ENCODE measurements at places on chromosomes 6 and 20. TPM values are rescaled to one million over a fixed set of nuclear protein-coding genes. Genes with fewer than 3 reads are reported as not detected.

C20orf141 gene
- not detected for total RNA-seq

TNXB gene
- 3.5 TPM for total RNA-seq

SOX18 gene
- total RNA-seq: not detected

STK38 gene
- 27.0 TPM for total RNA-seq

SMIM29 gene
- total RNA-seq: 15.8 TPM

DNA sequence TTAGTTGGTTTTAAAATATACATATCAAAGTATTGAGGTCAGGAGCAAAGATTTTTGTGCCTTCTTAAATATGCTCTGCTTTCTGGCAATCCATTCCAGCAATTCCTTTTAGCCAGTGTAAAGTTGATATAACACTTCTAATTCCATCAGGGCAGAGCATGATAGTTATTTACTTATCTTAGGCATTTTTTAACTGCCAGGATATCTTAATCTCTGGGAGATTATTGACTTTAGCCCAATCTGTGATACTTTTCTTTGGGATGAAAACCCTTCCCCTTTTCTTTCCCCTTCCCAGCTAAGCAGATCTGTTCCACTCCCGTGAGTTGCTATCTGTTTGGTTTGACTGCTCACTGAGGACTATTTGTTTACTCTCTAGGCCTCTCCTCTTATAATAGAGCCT lies 168.7 kb upstream of the RSPO3 start:
- H3K4me3 ChIP-seq: no peak overlapping the region
- H3K27me3 ChIP-seq: no peaks in the 10 kb centered on the region
- DNase-seq: no peak
- H3K36me3 ChIP-seq: no peaks in the 10 kb centered on the region

GRCh38 chr20:55172310-55173002 lies 697.1 kb downstream of the DOK5 start:
- no peak overlapping the region for H3K27ac ChIP-seq
- no peaks in the 10 kb centered on the region for H3K36me3 ChIP-seq
- H3K4me3 ChIP-seq: no peak overlapping the region
- no peak for DNase-seq
- no peaks in the 10 kb centered on the region for H3K27me3 ChIP-seq
- H3K4me1 ChIP-seq: no peaks in the 10 kb centered on the region

DNA sequence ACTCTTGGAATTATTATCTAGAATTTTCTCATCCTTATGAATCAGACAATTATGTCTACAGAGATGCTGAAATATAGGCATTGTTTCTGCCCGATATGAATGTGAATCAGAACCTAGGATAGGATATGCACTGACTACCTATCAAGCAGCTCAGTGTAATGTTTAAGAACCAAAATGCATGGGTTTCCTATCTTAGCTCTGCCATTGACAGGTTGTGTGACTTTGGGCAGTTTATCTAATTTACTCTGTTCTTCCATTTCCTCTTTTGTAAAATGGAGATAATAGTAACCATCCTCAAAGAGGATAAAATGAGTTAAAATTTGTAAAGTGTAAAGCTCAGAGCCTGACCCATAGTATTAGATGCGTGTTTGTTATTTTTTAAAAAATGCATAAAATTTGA lies 10.2 kb upstream of the AIG1 start:
- H3K4me1 ChIP-seq: peaks cover 3% of the 10 kb centered on the region
- DNase-seq: no peak
- H3K27ac ChIP-seq: no peak overlapping the region

DNA sequence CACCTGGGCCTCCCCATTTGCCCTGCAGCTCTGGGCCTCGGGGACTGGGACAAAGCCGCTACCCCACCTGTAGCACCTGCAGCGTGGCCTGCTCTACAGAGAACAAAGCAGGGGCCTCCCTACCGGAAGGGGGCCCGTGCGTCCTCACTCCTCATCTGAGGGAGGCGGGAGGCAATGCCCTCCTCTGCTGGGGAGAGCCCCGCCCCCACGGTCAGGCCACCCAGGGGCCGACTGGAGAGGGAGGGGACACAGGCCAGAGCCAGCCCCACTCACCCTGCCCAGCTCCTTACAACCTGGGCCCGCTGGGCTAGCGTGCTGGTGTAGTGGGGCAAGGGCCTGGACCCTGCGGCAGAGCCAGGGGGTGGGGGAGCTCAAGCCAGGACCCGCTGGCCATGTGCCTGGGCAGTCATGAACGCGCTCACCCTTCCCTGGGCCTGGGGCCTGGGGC lies 8.0 kb downstream of the LAMA5 start:
- H3K4me3 ChIP-seq: no peak overlapping the region
- peaks cover 2% of the 10 kb centered on the region for H3K27me3 ChIP-seq
- H3K27ac ChIP-seq: no peak overlapping the region
- no peaks in the 10 kb centered on the region for H3K4me1 ChIP-seq
- DNase-seq: no peak

GRCh38 chr6:15320693-15321092 lies 74.8 kb downstream of the JARID2 start:
- peaks cover 45% of the 10 kb centered on the region for H3K36me3 ChIP-seq
- peak overlapping the region; percentile 75 for H3K27ac ChIP-seq
- no peak for DNase-seq
- H3K4me3 ChIP-seq: peak overlapping the region; percentile 43
- H3K4me1 ChIP-seq: peaks cover 95% of the 10 kb centered on the region
- H3K27me3 ChIP-seq: no peaks in the 10 kb centered on the region

- no peaks in the 10 kb centered on the region for H3K4me1 ChIP-seq
- no peak for DNase-seq
- no peak overlapping the region for H3K4me3 ChIP-seq
- H3K27me3 ChIP-seq: no peaks in the 10 kb centered on the region
- H3K27ac ChIP-seq: no peak overlapping the region
These were observed 38.0 kb downstream of the EFCAB8 start for GRCh38 chr20:32896521-32897280.

- no peak overlapping the region for H3K4me3 ChIP-seq
- no peaks in the 10 kb centered on the region for H3K4me1 ChIP-seq
- H3K27ac ChIP-seq: no peak overlapping the region
- no peaks in the 10 kb centered on the region for H3K36me3 ChIP-seq
- H3K27me3 ChIP-seq: peaks cover 7% of the 10 kb centered on the region
These were observed 579.9 kb downstream of the MAFB start for GRCh38 chr20:40109136-40109535.

DNA sequence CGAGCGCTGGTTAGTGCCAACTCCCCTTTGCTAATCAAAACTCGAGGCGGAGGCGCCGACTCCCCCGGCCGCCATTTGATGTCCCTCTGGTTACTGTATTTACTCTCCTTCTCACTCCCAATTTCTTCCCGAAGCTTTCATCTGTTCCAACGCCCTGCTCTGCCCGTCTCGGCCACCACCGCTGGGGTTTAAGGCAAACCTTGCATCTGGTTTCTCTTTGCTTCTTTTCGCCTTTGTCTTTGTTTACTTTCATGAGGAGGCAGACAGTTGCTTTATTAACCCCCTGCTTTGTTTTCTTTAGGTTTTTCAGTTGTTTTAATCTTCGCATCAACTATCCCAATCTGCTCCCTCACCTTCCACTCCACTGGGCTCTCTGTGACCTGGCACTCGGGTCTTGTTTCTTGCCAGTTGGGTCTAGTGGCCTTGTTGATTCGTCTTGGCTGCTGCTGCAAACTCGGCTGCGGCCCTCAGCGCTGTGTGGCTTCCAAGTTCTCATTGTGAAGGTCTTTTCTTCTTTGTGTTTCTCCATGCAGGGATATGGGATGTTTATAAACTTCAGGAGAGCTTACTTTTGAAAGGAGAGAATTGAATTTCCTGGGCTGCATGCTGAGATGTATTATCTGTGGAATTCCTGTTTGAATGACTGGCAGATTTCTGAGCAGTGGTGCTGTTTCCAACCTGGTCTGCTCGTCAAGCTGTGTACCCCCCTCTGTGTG lies 155.1 kb downstream of the CDC5L start:
- H3K4me3 ChIP-seq: no peak overlapping the region
- H3K36me3 ChIP-seq: no peaks in the 10 kb centered on the region
- H3K4me1 ChIP-seq: no peaks in the 10 kb centered on the region
- DNase-seq: no peak

GRCh38 chr20:23223908-23224580 lies 126.5 kb upstream of the NXT1 start:
- DNase-seq: no peak
- no peak overlapping the region for H3K4me3 ChIP-seq
- no peak overlapping the region for H3K27ac ChIP-seq
- peaks cover 8% of the 10 kb centered on the region for H3K27me3 ChIP-seq
- H3K4me1 ChIP-seq: no peaks in the 10 kb centered on the region
